ENCODE measurements at places on chromosomes 16 and 17.

GRCh38 chr16:1154291-1154886 lies 1.5 kb downstream of the CACNA1H start:
- no peak for DNase-seq

GRCh38 chr17:45090711-45091110 lies 29.6 kb downstream of the NMT1 start:
- DNase-seq: no peak

DNA sequence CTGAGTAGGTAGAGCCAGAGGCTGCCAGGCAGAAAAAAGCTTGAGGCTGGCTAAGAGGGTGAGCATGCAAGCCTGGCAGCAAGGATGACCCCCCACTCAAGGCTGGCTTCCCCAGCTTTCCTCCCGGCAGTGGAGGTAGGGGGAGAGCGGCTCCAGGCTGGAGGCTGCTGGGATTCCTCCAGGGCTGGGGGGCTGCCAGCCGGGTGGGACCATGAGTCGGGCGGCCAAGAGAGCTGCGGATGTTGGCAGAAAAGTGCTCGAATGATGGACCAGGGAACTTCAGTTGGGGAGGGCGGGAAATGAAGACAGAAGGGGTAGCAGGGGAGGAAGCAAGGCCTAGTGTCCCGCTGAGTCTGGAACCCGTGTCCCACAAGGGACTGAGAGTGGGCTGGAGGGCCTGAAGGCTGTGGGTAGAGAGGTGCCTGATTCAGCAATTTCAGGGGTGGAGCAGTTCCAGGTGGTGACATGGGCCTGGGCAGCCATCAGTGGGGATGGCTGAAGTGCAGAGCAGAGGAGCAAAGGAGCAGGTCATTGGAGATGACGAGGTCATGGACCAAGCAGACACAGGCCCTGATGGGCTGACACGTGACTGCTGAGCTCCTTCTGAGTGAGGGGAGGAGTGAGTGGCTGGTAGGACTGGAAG lies 20.3 kb downstream of the HSD11B2 start:
- DNase-seq: no peak

- DNase-seq: no peak
These were observed 38.1 kb downstream of the SRL start for GRCh38 chr16:4203748-4204147.

DNA sequence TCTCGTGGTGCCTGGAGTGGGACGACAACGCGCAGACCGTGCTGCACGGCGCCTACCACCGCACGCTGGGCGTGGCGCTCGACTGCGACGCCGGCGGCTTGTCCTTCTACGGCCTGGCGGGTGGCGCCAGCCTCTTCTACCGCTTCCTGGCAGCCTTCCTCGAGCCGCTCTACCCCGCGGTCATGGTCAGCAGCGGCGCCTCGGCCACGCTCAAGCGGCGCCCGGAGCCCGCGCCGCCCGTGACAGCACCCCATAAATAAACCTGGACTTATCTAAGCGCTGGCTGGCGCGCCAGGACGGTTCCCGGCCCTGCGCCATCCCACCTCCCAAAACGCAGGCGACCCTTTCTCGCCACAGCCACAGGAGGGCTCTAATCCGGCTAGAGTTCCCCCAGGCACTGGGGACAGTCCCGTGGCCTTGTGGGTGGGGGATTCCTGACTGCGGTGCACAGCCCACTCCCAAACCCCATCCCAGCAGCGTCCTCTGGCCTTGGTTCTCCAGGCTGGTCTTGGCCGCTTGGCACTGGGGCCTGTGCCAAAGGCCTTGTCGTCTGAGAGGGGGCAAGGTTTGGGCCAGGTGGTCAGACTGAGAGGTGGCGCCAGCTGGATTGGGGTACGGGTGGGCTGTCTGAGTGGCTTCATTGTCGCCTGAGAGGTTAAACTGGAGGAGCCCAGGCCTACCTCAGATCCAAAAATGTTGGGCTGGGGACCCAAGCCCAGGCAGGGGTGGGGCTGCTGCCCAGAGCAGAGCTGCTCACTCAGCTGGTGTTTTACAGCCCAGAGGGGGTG lies 10.1 kb upstream of the SLC16A5 start:
- DNase-seq: no peak

DNA sequence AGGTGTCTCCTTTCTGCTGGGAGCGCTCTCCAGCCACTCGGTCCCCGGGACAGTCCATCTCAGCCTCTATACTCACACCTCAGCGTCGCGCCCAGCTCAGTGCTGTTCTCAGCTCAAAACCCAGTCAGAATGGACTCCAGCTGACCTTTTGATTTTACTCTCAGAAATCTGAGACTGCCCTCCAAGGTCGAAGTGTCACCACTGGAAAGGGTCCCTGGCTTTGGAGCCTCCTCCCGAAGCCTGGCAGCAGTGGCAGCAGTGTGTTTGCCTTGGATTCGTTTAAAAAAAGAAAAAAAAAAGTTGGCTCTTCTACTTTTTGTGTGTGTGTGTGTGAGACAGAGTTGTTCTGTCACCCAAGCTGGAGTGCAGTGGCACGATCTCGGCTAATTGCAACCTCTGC lies 10.4 kb downstream of the KLHL36 start:
- DNase-seq: no peak

DNA sequence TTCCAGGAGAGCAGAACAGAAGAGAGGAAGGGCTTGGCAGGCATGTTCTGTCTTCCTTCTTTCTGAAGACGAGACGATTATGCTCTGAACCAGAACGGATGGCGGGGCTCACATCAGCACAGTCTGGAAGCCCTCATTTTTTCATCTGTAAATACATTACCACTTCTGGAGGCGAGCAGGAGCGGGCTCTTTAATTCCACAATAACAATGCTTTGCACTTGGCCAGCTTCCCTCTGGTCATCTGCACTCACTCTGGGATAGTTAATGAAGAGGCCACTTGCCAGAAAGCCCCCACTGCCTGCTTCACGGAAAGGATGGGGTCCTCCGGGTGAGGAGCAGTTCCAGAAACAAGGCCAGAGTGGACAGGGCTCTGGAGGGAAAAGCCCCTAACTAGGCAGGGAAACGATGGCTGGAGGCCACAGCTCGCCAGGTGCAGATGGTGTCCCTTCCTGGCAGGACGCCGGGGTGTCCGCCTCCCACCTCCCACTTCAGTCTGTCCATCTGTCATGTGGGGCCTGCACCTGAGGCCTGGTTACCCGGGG lies 13.1 kb upstream of the BCAR1 start:
- DNase-seq: no peak

DNA sequence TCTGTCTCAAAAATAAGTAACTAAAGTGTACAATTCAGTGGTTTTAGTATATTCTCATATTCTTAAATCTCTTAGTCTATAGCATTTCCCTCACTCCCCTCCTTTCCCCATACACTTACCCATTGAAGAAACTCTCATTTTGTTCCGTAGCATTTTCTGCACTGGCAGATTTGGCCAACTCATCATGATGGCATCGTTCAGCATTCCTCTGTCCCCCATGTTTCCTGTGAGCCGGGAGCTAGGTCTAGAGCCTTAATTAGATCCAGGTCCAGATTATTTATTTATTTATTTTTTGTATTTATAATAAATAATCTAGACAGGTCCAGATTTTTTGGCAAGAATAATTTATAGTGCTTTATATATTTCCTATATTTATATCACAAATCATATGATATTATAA lies 31.0 kb downstream of the HEATR3 start:
- no peak for DNase-seq

GRCh38 chr16:54336631-54337204 lies 50.1 kb upstream of the IRX3 start:
- DNase-seq: no peak

- DNase-seq: no peak
These were observed 217.8 kb upstream of the IRX3 start for GRCh38 chr16:54504372-54504771.

DNA sequence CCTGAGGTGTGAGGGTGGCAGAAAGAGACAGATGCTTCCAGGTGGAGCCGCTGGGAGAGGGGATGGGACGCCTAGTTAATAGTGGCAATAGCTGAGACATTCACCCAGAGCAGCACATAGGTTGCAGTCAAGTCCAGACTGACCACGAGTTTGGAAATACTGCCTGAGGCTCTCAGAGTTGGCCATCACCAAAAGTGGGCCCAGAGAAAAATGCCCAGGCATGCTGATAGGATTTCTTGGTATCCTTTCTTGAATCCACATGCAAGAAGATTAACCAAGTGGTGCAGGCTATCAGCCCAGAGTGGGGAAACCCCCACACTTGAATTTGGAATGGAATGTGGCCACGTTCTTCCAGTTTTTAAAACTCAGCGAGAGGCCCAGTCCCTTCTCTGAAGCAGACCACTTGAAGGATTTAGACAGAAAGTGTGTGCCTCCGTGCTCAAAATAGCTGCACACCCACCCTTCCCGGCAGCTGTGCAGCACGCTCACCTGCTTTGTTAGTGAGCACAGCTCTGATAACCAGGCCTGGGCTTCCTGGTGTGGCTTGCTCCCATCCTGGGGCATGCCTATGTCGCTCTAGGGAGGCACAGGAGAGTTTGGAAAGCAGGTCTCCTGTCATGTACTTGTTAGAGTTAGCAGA lies 35.7 kb downstream of the PLD6 start:
- DNase-seq: no peak

- peak; percentile 17 for DNase-seq
These were observed 3.5 kb upstream of the ARMC5 start for GRCh38 chr16:31455601-31456314.

DNA sequence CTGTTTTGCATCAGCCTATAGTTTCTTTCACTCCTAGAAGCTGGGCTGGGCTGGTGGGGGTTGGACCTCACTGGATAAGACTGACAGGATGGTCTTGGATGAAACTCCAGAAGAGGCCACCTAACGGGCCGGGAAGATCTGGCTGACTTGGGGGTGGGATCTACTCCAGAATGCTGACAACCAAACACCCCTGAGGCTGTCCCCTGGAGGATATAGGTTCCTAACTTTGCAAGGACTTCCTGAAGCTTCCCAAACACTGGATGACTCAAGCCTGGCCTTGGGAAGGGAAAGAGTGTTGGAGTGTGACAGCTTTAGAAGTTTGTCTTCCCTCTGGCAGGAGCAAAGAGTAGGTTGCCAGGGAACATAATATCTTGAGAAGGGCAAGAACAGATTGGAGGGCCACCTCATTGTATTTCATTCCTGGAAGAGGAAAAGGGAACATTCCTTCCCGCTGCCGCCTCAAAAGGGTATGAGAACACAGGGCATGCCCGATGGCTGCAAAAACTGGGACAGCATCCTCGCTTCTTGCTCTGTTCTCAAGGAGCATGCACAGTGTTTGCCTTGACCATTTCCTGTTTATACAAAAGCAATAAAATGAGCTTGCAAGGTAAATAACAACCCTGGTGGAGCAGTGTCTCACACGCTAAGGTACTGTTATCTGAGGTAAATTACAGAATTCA lies 6.8 kb upstream of the CYB5B start:
- DNase-seq: no peak

DNA sequence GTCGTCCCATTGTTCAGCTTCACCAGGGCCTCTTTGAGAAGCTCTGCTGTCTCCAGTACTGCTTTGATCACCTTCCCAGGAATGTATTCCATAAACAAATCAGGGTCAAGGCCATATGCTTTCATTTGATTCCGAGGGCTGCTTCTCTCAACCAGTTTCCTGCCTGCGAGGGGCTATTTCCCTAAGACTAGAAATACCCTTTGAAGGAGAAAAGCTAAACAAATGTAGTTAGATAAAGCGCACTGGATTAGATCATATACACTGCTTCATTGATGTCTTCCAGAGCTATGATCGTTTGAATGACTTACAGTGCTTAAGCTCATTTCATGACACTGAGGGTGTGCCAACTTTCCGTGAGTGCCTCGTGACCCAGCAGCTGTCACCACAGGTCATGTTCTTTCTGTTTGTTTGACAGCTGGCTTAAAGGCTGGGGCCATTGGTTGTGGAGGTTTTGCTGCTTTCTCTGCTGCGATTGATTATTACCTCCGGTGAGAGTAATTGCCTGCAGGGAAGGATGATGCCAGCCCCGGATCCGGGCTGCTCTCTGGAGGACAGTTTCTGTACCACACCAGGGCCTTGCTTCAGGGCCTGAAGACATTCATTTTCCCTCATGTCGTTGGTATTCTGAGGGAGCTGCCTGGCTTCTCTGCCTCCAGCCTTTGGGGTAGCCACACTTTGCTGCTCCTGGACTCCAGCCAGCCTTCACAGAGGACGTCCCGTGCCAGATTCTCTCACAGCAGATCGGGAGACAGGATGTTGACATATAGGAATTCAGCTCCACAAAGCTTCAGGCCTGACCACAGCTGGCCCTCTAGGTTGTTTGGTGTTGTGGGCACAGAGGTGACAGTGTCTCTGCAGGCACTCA lies 3.9 kb downstream of the TIMM22 start:
- no peak for DNase-seq

All from GDM1 (cell line).